GM12878 (cell line): ENCODE measurements at places on chromosomes 3 and 15.

GRCh38 chr3:27800261-27800660, 78.1 kb upstream of the EOMES start:
- DNase-seq, result no peak

- DNase-seq, result no peak
These were observed 121.7 kb upstream of the DLG1 start for GRCh38 chr3:197420115-197420514.

DNA sequence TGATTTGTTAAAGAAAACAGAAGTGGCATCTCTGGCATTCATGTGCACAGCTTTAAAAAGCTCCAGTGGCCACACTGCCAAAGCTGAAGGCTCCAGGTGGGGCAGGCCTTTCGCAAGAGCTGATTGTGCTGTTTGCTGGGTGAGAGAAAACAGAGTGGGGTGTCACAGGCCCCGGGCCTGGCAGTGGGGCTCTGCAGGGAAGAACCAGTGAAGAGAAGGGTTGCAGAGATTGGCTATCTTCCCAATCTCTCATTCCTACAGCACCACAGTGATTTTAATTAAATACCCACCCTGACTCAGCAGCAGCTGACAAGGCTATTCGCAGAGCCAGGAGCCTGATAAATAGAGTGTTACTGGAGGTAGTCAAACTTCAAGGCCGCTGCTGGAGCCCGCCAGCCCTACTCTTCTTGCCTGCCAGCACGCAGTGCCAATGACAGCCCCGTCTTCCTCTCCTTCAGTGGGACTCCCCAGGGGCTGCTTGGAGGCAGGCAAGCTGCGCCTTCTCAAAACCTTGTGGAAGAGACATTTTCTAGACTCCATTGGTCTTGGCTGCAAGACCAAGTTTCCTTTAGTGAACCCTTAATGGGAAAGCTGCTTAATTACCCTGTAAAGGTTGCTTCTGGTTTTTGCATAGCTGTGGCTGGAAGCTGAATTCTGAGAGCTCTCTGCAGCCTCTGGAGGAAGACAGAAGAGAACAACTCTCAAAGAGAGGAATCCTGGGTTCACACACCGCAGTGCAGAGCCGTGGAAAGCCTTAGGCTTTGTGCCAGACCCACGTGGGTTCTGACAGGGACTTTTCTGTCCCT, 225.8 kb upstream of the SLCO3A1 start:
- DNase-seq, result no peak

- no peak for DNase-seq
These were observed 348.9 kb upstream of the EPHA6 start for GRCh38 chr3:96465521-96465920.

DNA sequence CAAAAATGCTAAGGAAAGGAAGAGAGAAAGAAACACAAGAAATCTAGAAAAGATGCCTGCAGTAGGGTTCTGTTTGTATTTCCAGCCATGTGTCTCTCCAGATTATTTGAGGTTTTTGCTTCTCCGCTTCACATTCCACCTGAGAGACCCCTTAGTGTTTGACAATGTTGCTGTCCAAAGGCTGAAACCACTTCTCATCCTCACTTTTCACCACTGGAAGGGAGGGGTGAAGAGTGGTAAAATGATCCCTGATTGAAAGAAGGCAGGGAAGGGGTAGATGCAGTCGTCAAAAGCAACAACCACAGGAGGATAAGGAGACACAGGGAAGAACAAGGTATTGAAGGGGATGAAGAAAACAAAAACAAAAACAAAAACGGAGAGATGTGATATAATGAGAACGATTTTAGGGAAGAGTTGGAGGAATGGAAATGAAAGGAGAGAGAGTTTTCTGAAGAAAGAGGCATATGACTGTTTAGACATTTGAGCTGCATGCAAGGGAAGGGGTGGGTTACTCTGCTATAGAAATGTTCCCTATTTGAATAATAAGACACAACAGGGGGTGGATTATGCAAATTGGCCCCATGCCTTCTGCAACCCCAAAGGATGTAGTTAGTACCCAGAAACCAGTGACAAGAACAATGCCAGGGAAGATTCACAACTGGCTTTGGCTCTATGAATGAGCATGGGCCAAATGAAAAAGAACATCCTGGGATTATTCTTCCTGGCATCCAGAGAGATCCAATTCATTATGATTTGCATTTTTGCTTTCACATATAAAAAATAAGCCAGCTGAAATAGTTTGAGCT, 235.9 kb downstream of the GAP43 start:
- DNase-seq, result no peak

- DNase-seq, result no peak
These were observed 44.8 kb downstream of the LHFPL4 start for GRCh38 chr3:9508781-9509180.
